ENCODE measurements at places on chromosomes 5 and 9.
A peak's percentile ranks its signal among the peaks of the same experiment; 100 is the strongest.

DNA sequence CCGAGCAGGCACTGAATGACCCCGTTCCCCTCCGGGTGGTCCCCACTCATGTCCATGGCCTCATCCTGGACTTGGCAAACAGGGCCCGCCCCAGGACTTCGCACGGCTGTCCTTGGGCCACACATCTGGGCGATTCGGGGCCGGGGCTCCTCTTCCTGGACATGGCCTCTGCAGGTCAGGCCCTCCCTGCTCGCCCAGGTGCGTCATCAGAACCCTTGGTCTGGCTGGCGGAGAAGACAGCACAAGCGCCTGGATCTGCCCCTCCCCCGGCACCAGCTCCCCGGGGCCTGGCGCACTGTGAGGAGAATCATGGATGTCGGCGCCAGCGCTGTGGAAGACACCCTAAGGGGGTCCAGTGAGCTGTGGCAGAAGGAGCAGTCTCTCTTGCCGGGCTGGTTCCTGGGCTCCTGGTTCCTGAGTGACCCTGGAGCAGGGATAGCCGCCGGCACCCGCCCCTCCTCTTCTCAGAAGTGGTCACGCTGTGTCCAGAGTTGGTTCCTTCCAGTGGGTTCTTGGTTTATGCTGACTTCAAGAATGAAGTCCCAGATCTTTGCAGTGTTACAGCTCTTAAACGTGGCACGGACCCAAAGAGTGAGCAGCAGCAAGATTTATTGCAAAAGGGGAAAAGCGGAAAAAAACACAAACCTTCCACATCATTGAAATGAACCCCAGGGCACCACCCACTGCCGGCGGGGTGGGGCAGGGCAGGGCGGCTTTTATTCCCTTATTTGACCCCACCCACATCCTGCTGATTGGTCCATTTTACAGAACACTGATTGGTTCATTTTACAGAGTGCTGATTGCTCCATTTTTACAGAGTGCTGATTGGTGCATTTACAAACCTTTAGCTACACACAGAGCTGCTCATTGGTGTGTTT is 25.9 kb upstream of the SLC12A7 start:
- no peak for DNase-seq

DNA sequence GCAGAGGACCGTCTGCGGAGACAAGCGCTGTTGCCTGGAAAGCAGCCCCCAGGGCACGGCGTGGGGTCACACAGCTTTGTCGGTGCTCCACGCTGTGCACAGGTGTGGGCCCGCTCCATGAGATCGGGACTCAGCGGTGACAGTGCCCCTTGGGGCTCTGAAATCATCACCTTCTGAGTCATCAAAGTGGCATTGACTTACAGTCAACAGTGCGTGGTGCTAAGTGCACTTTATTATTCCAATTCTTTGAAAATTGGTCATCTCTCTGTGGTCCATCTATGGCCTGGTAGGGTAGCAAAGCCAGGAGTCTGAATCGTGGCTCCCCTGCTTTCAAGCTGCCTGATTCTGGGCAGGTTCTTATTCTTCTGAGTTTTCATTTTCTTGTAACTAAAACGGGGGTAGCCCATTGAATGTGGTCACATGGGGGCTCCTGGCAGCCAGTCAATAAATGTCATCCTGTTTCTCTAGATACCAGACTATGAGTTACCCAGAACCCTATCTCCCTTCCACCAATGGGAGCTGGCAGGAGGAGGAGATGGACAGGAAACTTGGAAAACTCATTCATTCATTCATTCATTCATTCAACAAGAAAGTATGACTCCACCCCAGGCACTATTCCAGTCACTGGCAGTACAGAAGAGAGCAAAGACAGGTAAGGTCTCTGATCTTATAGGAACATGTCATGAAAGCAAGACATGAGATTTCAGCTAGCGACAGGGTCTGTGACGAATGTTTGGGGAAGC is 20.3 kb upstream of the UNC5A start:
- no peak for DNase-seq

GRCh38 chr9:125932746-125933455 is 185.7 kb downstream of the PBX3 start:
- no peak for DNase-seq

GRCh38 chr5:127337876-127338275 is 47.3 kb downstream of the MEGF10 start:
- DNase-seq: no peak

GRCh38 chr5:31976169-31976568 is 197.9 kb downstream of the GOLPH3 start:
- DNase-seq: no peak

DNA sequence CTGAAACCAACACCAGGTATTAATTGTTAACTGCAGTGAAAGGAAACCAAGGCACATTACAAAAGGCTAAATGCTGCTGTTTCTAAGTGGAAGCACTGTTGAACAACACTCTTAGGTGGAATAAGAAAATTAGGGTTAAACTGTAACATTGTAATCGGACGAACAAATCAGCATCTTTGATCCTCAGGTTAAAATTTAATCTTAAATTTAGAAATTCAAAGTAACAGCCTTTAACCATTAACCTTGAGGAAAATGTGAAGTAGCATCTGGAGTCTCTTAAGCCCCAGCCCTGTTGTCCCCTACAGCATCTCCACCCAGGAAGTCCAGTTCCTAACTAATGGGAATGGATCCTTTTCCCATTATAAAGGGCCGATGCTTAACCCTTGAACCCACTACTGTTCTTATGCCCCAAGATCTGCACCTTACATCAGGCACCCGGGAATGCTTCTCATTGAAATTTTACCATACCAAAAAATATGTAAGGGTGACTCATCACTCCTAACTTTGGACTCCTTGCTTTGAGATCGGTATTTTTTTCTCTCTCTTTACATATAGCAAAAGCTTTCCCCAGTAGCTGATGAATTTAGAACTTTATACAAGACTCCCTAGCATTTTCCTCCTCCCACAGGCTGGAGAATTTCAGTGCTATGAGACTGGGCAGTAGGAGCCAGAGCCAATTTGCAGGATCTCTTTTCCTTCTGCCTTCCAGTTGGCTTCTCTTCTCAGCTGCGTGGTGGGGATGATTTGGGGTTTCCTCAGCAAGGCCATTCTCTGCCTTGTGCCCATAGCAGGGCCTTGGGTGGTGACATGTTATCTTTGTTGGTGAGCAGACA is 32.0 kb upstream of the ITGA2 start:
- DNase-seq: peak; percentile 42

- DNase-seq: no peak
Observed at GRCh38 chr9:6549106-6549800, 96.3 kb downstream of the GLDC start.

- DNase-seq: no peak
Observed at GRCh38 chr5:139898981-139899380, 103.4 kb downstream of the PSD2 start.

All from fibroblast of skin of scalp (primary cell).